Myocyte (in vitro differentiated cells): ENCODE measurements at places on chromosomes 1 and 21. TPM values are rescaled to one million over a fixed set of nuclear protein-coding genes. Genes with fewer than 3 reads are reported as not detected.

Gene MROH9
- total RNA-seq, result 0.16 TPM in 1 of 2 replicates, not detected in the other

DNA sequence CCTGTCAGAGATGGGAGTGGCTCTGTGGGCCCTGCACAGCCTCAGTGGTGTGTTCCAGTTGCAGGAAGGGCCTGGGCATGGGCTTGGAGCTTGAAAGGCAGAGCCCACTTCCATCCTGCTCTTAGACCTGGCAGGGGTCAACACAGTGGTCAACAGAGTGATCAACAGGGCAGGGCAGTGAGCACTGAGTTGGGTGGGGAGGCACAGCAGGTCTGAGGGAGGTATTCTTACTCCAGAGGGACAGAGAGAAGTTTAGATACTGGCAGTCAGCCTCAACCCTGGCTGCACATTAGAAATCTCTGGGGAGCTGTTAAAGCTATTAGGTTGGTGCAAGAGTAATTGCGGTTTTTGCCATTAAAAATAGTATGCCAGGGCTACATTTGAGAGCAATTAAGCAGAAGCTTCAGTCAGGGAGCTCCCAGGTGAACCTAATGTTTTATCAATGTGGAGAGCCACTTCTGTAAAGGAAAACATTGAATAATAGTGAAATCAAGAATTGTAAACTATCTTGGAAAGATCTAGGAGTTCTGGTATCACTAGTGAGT lies 37.7 kb downstream of the SH3BGR start:
- peak; percentile 4 for DNase-seq

Gene ZYG11A
- total RNA-seq, result 0.10 TPM in 1 of 2 replicates, not detected in the other

Gene TINAGL1
- total RNA-seq, result 0.11 TPM in 1 of 2 replicates, not detected in the other

Gene SPRR1B
- total RNA-seq, result not detected in 2 replicates

Gene CASZ1
- 11.6 and 20.8 TPM in 2 replicates for total RNA-seq

- no peak for DNase-seq
These were observed 186.4 kb upstream of the FAM78B start for GRCh38 chr1:166353213-166353612.

- no peak for DNase-seq
These were observed 257.9 kb upstream of the AJAP1 start for GRCh38 chr1:4396551-4396950.

Gene FAM20B
- total RNA-seq, result 55.3 and 56.6 TPM in 2 replicates

GRCh38 chr1:240591564-240591963 lies 20.4 kb downstream of the GREM2 start:
- no peak for DNase-seq

DNA sequence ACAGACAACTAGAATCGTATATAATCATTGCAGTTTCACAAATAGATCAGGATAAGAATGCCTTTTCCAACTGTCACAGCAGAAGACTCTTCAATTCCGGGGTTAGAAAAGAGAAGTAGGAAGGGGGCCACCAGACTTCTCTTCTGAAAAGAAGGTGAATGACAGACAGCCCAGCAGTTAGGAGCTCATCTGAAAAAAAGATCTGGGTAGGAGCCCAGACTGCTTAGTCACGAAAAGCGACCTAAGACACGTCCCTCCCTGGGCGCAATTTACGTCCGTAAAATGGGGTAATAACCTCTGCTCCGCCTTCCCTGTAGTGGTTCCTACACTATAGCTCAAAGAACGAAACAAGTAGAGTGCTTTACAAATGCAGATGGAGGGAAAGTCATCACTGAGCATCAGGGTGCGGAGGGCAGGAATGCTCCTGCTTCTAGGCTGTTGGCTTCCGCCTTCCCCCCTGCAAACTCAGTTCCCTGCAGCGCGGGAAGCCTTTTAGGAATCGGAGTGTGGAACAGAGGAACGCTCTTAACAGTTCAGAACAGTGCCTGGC lies 582 bp downstream of the ORC1 start:
- DNase-seq, result peak; percentile 30
